ENCODE measurements at places on chromosomes 5 and 9. TPM values are rescaled to one million over a fixed set of nuclear protein-coding genes. Genes with fewer than 3 reads are reported as not detected.

GRCh38 chr5:53430618-53431252 lies 49.7 kb upstream of the FST start:
- DNase-seq = no peak

DNA sequence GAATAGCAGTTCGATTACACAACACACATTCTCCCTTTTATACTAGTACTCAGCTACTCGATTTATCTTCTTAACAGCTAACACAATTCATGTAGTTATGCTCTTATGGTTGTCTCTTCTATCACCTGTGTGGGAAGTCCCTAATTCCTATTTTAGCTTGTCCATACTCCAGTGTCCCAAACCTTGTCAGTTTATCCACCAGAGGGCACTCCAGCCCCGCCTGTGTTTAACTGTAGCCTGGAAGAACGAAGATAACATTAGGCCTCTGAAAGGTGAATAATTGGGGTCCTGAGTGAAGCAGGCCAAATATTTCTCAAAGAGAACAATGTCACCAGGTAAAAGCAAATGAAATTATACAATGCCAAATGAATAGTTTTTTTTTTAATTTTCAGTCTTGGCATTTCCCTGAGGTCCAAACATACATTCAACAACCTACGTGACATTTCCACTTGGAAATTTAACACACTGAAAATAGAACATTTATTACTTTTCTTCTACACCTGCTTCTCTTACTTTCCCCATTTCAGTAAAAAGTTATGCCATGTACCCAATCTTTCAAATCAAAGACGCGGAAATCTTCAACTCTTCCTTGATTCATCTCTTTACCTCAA lies 560.7 kb downstream of the HTR1A start:
- no peak for DNase-seq

DNA sequence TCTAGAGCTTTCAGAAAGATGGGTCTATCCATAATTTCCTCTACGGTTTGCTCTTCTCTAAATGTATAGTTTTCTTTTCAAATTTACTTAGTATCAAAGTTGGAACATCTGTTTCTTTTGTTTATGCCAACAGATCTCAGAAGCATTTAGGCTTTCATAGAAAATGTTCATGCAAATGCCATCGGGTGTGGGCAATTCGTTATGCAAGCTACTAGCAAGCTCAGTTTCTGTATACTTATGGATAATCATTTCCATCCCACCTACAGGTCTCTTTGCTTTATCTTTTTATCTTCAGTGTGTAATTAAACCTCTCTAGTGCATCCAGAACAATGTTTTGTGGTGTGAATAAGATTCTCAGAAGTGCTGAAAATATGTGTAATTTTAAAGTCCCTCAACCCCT lies 59.9 kb downstream of the NUDT12 start:
- DNase-seq = no peak

DNA sequence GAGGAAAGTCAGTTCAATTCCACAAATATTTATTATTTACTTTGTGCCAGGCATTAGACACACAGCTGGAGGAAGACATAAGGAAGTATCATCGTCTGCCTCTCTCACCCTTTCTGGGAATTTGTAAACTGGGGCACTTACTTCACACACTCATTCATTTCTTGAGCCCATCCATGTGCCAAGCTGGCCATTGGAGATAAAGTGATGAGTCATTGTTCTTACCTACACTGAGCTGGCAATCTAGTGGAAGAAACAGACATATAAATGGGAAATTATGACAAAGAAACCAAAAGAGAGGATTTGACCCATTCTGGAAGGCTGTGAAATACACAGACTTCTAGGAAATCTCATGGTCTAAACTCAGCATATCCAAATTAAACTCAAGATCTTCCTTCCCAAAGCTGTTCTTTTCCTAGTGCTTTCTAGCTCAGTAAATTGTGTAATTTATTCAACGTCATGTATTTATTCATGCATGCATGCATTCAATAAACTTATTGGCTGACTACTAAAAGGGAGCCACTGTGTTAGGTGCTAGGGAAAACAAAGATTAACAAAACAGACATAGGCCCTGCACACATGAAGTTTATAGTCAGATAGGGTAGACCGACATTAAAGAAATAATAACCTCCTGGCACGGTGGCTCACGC lies 65.3 kb downstream of the SH3RF2 start:
- no peak for DNase-seq

DNA sequence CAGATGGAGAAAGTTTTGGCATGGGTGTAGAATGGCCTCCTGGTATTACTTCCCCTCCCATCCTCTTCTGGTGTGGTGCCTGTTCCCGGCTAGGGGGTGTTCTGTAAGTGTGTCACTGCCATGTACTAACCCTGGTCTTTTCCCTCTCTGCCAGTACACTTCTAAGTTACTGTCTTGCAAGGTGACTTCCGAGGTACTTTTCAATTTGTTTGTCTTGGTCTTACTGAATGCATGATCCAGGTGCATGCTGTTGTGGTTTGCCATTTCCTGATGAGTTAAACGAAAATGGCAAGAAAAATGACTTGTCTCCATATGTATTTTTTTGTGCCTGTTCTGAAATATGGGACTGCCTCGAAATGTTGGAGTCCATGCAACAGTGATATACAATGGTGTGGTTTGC lies 46.0 kb downstream of the C9orf152 start:
- DNase-seq = no peak

DNA sequence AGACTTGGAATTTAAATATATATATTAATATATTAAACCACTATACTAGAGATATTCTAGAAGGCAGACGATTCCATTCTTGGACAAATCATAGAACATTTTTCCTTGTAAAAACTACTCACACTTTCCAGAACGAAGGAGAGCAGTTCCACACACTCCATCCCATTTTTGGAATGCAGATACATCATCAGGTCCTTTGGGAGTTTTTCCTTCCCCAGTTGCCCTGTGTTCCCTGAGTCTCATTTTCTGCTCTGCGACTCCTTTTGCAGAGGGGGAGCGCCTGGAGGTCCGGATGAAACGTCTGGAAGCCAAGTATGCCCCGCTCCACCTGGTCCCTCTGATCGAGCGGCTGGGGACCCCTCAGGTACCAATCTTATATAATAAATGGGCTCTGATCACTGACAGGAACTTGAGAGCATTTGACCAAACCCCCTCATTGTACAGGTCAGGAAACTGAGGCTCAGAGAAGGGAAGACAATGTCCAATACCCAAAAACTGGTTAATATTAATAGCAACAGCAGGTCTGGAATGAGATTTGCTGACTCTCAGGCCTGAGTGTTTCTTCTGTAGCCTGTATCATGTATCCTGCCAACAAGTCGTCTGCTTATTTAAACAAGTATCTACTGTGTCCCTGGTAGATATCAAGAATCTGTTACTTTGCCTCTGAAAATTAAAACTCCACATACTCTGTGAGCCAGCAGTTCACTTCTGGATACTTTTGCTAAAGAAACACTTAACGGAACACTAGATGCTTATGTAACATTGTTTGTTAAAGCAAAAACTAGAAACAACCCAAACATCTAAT lies 76.8 kb upstream of the NIPAL4 start:
- no peak for DNase-seq

GRCh38 chr5:35860686-35861085 lies 4.0 kb downstream of the IL7R start:
- no peak for DNase-seq

DNA sequence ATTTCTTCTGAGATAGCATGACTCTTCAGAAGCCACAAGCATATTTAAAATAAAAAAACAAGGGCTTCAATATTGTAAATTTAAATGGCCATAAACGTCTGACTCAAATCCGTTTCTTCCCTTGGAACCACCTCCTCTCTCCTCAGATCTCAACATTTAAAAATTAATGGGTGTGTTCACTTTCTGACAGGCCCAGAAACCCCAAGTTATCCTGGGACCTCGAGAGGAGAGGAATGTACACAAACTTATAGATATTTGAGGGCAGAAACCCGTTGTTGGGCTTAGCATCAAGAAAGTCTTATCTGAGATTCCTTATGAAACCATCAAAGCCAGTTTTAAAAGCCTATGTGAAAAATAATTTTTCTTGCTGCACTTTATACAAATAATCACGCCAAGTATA lies 29.2 kb downstream of the MLLT3 start:
- no peak for DNase-seq

- no peak for DNase-seq
These were observed 83.2 kb upstream of the ANKH start for GRCh38 chr5:14954616-14955343.

GRCh38 chr9:123450098-123450770 lies 94.2 kb downstream of the CRB2 start:
- no peak for DNase-seq

DNA sequence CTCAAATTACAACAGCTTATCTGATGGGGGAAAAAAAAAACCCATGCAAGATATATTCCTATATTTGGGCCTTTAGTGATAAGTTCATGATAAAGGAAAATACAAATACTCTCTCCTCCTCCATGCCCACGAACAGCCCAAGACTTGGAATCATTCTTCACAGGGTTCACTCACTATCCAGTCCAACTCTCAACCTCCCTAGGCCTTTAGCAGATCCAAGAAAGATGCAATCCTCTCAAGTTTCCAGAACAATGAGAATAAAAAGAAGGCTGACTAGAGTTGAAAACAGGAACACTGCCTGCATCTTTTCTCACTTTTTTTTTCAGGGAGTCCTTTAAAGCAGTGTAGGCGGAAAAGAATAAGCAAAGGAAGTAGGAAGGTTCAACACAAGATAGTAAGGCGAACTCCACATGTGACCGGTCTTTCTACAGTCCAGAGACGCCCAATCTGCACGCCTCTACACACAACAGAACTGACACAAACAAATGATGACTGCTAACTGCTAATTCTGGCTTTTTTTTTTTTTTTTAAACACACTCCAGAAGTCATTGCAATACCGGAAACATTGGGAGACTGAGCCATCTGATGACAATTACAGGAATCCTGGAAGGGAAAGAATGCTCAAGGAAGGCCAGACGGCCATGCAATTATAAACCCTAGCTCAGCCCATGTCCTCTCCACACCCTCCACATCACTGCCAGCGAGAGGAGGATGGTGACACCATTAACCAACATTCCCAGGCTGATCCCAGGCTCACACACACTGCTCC lies 75.4 kb downstream of the BNC2 start:
- peak; percentile 20 for DNase-seq

DNA sequence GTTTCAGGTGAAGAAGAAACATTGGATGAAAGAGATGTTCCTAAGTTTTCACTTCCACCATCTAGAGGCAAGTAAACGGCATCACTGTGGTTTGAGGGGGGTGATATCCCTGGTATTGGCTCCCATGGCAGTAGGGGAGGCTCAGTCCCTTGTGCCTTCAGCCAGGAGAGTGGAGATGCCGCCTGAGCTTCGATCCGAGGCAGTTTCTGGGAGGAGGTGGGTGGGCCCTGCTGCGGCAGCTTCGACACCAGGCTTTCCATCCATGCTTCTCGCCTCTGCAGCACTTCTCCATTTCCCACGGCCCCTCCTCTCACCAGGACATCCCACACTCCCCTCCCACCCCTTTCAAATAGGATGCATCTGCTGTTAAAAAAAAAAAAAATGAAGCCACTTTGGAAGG lies 258.3 kb downstream of the GADD45G start:
- no peak for DNase-seq

DNA sequence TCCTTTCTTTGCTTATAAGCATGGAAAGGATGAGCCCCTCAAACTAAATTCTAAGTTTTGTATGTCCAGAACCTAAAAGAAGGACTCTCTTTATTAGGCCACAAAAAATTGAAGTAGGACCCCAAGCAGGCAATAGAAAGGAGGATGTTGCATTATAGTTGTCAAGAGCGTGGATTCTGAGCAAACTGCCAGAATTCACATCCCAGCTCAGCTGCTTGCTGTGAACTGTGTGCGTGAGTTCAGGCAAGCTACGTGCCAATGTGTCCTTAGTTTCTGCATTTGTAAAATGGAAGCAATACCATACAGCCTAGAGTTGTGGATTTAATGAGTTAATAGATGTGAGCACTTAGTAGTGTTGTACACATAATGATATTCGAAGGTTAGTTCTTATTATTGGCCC lies 70.6 kb upstream of the SLC44A1 start:
- DNase-seq = no peak

DNA sequence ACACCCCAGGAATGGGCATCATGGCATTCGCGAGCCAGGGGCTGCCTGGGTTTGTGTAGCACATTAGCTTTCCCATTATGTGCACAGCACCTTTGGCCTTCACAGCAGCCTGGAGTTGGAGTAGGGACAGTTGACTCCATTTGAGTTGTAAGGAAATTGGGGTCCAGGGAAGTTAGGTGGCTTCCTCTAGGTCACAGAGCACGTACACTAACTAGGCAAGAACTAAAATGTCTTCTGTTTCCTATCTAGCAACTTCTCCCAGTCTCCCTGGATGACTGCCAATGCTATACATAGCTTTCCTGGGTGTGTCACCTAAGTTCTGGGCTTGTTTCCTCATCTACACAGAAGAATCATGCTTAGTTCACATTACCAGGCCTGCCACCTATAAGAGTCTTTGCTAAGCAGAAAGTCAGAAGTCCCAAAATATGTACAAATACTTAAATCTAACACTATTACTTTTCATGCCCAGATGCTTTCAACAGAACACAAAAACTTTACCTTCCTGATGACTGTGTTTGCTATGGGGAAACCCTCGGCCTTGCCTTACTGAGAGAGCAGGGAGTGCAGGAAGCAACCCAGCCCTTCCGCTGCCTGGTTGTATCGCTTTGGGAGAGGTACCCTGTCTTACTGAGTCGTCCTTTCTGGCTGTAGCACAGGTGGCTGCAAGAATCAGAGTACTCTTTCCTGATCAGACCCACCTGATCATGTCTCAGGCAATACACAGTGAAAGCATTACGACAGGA lies 12.0 kb downstream of the MACROH2A1 start:
- peak; percentile 71 for DNase-seq

- DNase-seq = no peak
These were observed 17.6 kb upstream of the ERCC6L2 start for GRCh38 chr9:95857896-95858295.

DNA sequence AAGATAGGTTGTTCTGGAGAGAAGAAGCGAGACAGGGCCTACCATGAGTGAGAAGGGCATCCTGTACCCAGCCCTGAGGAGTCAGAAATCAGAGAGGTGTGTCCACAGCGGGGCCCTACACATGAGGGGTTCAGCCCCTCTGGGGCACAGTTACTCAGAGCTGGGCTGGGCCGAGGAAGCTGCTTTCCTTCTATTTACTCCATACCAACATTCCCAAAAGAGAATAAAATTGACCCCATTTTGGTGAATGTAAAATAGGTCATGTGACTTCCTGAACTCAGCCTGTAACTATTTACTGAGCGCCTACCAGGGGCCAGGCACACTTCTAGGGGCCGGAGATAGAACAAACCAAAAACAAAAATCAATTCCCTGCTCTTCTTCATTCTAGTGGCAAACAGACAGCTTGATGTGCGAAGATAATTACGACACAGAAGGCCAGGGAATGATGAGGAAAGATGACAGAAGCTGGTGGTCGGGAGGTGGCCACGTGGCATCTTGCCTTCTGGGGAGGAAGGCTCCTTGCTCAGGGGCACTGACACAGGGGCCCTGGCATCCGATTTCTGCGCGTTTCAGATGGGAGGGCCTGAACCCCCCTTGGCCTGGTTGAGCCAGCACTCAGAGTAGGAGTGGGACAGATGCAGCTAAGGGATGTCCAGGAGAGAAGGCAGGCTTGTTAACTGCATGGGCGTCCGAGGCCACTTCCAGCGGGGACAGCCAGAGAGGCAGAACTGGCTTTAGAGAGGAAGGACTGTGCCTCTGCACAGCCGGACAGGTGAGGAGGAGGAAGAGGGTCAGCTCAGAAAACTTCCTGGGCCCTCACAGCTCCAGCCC lies 121.8 kb downstream of the NSG2 start:
- DNase-seq = no peak

Gene MPDZ
- polyA plus RNA-seq = 31.6 TPM

Gene GPR150
- 0.24 TPM for polyA plus RNA-seq

Gene PHF24
- not detected for polyA plus RNA-seq

Gene PARP8
- polyA plus RNA-seq = 19.0 TPM

Gene TAS2R1
- 0.09 TPM for polyA plus RNA-seq

Gene SLC2A8
- 5.4 TPM for polyA plus RNA-seq

Gene F2RL1
- 11.4 TPM for polyA plus RNA-seq

Gene KCNV2
- not detected for polyA plus RNA-seq

Gene KCTD16
- polyA plus RNA-seq = 0.38 TPM

Gene CCNH
- 53.8 TPM for polyA plus RNA-seq

Measured in AG04450 (cell line).